ENCODE measurements at places on chromosomes 2 and 18.
A peak's percentile ranks its signal among the peaks of the same experiment; 100 is the strongest.

DNA sequence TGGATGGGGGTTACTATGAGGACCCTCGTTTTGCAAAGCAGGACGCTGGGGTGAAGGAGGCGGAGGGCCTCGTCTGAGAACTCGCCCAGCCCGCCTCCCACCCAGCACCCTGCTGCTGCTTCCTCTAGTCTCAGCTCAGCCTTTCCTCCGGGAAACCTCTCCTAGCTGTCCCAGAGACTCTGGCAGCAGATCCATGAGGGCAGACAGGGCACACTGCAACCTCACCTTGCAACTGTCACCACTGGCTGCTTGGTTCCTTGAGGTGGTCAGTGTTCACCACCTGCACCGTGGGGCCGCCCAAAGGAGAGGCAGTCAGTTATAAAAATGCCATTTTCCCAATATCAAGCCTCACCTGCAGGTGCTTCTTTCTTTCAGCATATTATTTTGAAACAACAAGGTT, 45.6 kb downstream of the PARD6G start:
- DNase-seq, result no peak

- DNase-seq, result no peak
Measured at GRCh38 chr18:21210784-21211183, 31.2 kb upstream of the GREB1L start.

DNA sequence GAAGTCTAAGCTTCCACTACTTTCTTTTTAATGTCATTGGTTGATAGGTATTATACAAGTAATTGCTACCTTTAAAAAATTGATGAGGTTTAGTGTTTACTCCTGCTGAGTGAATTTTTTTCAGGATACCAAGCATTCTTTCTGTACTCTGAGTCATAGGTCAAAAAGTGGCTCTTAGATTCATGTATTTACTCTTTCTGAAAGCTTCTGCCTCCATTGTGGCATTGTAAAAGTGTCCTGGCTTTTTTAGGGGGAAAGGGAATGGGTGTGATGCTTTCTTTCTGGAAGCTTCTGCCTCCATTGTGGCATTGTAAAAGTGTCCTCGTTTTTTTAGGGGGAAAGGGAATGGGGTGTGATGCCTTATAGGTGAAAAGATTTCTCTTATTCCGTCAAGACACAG, 286.5 kb downstream of the LPIN1 start:
- no peak for DNase-seq

DNA sequence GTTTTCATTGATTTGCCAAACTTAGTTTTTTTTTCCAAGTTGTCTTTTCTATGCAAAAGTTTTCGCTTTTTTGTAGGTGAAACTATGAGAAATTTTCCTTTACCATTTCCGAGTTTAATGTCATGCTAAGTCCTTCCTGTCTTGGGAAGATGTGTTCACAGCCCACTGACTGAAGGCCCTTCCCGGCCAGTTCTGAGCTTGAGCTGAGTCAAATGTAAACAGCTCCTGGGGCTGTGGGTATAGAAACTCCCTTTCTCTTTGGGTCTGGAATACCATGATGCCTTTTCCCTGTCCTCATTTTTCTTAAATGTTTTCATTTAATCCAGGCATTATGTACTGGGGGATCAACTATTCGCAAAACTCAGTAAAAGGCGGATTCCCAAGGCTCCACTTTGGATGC, 69.8 kb upstream of the IL1R1 start:
- no peak for DNase-seq

- DNase-seq, result no peak
Measured at GRCh38 chr2:152222975-152223637, 47.5 kb upstream of the STAM2 start.

- DNase-seq, result peak; percentile 48
Measured at GRCh38 chr18:44637210-44638033, 43.3 kb upstream of the SETBP1 start.

DNA sequence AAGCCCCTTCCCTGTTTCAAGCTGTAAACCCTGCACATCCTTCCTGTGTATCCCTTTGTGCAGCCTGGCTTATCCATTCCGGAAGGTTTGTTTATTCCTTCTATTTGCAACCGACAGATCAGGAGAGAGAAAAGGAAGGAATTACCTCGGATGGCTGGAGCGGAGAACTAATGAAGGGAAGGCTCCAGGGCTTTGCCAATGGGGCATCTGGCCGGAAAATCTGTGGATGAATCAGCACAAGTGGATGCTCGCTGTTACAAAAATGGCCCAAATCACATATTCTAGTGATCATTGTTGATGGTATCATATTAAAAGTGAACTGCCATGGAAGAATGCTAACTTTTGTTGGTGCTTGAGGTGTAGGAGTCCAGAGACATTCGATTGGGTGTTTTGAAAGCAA, 97.1 kb downstream of the AQP4 start:
- no peak for DNase-seq

- peak; percentile 65 for DNase-seq
Measured at GRCh38 chr2:69642709-69643601, 584 bp downstream of the AAK1 start.

DNA sequence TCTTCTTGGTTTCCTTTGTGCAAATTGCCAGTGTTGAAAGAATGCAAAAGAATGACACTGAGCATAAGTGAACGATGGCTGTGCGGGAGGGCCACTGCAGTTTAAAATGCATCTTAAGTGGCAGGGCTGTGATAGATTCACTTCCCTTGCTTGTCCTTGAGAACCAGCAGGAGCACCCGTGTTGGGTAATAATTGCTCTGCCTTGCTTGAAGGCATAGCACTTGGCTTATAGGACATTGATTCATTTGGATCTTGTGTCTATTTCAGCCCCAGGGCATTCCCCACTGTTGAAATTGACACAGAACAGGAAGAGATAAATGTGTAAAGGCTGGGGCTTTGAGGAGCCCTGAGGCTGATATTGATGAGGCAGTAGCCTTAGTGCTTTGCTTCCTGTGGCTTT, 1003.7 kb upstream of the GYPC start:
- no peak for DNase-seq

DNA sequence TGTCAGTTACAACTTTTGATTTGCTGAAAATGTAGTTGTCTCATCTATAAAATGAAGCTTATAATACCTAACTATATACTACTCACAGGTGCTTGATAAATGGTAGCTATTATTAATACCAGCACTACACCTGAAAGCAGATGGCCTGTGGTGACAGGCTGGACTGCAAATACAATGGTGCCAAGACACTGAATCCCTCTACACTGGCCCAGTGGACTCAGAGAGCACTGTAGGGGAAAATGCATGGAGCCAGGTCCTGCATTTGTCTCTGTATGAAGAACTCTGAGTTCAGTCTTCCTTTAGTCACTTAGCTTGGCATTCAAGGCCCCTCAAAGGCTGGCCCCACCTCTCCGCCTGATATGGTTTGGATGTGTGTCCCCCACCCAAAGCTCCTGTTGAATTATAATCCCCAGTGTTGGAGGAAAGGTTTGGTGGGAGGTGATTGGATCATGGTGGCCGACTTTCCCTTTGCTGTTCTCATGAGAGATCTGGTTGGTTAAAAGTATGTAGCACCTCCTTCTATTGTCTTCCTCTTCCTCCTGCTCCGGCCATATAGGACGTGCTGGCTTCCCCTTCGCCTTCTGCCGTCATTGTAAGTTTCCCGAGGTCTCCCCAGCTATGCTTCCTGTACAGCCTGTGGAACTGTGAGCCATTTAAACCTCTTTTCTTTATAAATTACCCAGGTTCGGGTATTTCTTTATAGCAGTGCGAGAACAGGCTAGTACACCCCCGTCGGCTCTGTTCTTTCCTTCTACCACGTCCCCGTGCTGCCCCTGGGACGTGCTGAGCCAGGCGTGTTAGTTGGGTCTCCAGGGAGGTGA, 11.1 kb upstream of the NTSR2 start:
- DNase-seq, result no peak

GRCh38 chr2:216015722-216016464, 2.5 kb upstream of the MREG start:
- DNase-seq, result peak; percentile 92

GRCh38 chr18:48290162-48290926, 118.8 kb downstream of the ZBTB7C start:
- no peak for DNase-seq
